ENCODE measurements at places on chromosomes 13 and 19. TPM values are rescaled to one million over a fixed set of nuclear protein-coding genes. Genes with fewer than 3 reads are reported as not detected.

Gene MCEMP1
- total RNA-seq: 1.7 TPM

Gene MICU2
- 65.5 TPM for total RNA-seq

Gene KLK7
- 0.72 TPM for total RNA-seq

Gene ZNF20
- 10.7 TPM for total RNA-seq

Gene ERICH4
- total RNA-seq: not detected

Gene GJB6
- total RNA-seq: 598 TPM

Gene MEIOSIN
- not detected for total RNA-seq

Gene ZNF555
- total RNA-seq: 15.6 TPM

Gene CAMSAP3
- 7.9 TPM for total RNA-seq

Gene KLK10
- total RNA-seq: 0.72 TPM

DNA sequence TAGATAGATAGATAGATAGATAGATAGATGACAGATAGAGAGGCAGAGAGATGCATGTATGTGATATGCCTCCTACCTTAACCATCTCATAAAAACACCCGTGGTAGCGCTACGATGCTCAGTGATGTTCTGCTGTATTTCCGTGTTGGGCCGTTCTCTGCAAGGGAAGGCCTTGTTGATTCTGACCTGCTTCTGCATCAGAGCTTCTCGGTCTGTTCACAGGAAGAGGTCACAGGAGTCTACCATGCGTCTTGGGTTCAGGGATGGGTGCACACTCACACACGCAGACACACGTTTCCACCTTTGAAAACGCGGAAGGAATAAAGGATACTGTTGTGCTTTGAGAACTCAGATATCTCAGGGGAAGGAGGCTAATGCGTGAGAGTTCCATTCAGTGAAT lies 316.9 kb downstream of the TEX29 start:
- no peak for DNase-seq

DNA sequence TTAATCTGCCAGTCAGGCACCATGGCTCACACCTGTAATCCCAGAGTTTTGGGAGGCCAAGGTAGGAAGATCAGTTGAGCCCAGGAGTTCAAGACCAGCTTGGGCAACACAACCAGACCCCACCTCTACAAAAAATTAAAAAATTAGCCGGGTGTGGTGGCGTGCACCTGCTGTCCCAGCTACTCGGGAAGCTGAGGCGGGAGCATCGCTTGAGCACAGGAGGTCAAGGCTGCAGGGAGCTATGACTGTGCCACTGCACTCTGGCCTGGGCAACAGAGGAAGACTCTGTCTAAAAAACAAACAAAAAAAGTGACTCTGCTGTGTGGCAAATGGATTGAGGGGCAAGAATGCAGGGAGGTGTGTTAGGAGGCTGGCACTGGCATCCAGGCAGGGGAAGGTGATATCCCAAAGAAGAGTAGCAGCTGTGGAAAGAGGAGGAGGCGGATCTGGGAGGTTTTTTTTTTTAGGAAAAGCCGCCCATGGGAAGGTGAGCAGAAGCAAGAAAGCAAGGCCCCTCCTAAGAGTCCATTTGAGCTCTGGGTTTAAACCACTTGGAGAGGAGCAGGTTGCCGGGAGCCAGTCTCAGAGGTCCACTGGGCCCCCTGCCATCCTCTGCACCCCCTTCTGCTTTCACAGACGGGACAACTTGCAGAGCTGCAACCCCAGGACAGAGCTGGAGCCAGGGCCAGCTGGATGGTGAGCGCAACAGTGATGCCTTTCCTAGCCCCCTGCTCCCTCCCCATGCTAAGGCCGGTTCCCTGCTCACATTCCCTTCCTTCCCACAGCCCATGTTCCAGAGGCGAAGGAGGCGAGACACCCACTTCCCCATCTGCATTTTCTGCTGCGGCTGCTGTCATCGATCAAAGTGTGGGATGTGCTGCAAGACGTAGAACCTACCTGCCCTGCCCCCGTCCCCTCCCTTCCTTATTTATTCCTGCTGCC lies 2.1 kb downstream of the HAMP start:
- no peak for DNase-seq

DNA sequence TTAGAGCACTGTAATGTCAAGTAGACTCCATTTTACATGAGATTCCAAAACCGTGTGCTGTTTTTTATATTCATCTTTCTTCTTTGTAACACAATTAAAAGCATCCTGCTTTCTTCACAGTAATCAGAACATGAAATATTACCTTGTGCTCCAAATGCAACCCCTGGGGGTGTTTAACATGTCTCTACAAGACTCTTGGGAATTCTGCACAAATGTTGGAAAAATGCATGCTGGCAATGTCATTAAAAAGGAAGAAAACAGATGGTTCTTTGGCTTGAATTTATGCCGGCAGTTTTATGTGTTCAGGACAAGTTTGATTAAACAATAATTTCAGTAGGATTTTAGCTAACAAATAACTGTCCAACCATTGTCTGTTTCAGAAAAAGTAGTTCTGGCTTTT lies 159.1 kb downstream of the LIG4 start:
- DNase-seq: no peak

- peak; percentile 85 for DNase-seq
Observed at GRCh38 chr13:46899801-46900200, 2.9 kb upstream of the HTR2A start.

- DNase-seq: no peak
Observed at GRCh38 chr19:3770136-3770999, 1.7 kb downstream of the RAX2 start.

- no peak for DNase-seq
Observed at GRCh38 chr13:21501686-21502085, 42.6 kb upstream of the ZDHHC20 start.

- DNase-seq: no peak
Observed at GRCh38 chr19:13037161-13037560, 41.9 kb downstream of the NFIX start.

DNA sequence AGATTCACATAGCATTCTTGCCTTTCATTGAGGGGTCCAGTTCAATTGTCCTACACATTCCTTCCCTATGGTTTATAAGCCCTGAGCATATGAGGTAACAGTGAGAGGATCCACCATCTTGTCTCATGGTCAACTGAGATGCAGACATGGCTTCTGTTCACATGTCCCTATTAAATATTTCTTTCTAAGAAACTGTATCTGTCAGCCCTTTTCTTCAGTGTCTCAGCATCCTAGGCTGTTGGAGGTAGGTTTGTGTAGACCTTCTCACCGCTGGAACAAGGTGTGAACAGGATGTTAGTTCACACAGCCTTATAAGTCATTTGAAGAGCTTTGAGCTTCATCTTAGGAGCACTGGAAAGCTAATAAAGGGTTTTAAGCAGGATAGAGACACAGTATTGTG lies 110.3 kb upstream of the EDNRB start:
- no peak for DNase-seq

DNA sequence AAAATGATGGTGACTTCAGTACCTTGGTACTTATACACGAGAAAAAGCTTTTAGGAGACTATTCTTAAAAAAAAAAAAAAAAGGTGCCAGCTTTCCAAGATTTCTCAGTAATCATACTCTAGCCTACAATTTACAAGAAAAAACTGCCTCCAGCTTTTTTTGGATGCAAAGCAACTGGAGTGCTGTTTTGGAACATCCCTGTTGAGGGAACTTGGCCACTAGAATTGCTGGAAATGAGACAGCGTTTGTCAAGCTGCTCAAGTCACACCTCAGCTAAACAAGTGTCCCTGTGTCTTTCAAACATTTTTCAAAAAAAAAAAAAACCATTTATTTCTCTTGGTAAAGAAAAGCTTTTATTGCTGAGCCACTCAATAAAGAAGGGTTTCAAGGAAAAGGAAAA lies 413.1 kb upstream of the ARGLU1 start:
- no peak for DNase-seq

- no peak for DNase-seq
Observed at GRCh38 chr19:7099597-7099921, 30.1 kb downstream of the ZNF557 start.

DNA sequence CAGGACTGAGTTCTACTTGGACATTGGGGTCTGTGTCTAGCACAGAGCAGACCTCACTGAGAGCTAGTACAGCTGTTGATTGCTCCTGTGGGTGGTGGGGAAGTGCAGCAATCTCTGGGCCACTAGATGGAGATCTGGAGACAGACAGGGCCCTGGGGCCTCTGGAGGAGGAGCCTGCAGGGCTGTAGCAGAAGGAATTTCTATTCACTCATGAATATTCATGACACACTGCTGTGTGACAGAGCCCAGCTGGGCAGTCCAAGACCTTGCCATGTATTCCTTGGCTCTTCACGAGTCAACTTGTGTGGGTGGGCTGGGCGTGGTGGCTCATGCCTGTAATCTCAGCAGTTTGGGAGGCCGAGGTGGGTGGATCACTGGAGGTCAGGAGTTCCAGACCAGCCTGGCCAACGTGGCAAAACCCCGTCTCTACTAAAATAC lies 37.5 kb downstream of the SUGP2 start:
- DNase-seq: peak; percentile 87

All from spinal cord (tissue), 10 donors.